ENCODE measurements at places on chromosomes 3 and 15.

DNA sequence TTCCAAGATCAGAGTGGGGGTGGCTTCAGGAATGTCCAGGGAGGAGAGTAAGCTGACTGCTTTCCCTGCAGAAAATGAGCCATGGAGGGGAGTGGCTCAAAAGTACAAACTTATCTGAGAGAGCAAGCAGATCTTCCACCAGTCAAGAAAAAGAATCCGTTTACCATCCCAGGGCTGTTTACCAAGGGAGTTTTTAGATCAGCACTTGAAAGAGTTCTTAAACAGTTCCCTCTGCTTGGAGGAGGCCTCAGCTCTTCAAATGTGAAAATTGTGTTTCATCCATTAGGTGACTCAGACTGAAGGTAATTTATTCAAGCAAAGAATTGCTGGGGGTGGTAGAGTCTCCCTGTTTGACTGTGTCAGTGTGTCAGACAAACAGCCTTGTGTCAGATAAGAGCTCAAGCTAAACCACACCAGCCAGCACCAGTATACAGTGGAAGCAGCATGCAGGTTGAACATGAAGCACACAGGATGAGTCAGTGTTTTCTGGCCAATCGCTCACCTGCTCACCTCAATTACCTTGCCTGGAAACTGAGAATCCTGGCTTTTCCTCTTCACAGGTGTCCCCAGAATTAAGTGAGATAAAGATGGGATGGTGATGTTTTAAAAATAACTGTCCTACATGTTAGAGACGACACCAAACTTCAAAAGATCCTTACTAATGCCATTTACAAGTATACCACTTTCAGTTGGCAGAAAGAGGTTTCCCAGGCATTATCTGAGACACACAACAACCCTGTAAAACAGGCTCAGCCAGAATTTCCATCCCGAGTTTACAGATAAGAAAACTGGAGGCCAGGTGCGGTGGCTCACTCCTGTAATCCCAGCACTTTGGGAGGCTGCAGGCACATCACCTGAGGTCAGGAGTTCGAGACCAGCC is 21.7 kb downstream of the SH3BP5 start:
- no peak for DNase-seq

- DNase-seq: no peak
These were observed 812 bp upstream of the IL20RB start for GRCh38 chr3:136956971-136957370.

DNA sequence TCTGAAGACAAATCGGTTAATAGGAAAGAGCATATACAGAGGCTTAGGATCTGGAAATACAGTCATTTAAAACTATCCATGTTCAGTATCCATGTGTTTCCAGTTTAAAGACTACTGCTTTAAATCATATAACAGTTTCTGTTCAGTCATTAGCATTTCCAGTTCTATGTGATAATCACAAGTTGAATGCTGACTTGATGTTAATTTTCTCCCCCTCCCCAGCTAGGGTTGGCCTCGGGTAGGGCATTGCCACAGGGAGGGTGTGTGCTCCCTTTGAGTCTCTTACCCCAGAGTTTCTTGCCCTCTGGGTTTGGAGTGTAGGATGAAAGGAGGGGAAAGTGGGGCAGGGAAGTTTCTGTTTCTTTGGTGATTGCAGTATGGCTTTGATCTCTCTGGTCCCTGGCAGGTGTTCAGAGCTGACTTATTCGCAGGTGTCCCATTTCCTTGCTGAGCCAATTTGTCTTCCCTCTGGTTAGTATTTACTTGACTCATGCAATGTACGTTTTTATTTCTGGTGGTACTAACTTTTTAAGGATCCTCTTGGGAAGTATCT is 86.3 kb downstream of the SH3GL3 start:
- no peak for DNase-seq

DNA sequence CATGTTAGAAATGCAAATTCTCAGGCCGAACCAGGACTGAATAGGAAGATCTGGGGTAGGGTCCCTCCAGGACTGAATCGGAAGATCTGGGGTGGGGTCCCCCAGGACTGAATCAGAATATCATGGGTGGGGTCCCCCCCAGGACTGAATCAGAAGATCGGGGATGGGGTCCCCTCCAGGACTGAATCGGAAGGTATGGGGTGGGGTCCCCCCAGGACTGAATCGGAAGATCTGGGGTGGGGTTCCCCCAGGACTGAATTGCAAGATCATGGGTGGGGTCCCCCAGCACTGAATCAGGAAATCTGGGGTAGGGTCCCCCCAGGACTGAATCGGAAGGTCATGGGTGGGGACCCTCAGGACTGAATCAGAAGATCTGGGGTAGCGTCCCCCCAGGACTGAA is 48.2 kb upstream of the TNK2 start:
- no peak for DNase-seq

GRCh38 chr3:176755977-176756376 is 441.3 kb downstream of the TBL1XR1 start:
- DNase-seq: no peak

DNA sequence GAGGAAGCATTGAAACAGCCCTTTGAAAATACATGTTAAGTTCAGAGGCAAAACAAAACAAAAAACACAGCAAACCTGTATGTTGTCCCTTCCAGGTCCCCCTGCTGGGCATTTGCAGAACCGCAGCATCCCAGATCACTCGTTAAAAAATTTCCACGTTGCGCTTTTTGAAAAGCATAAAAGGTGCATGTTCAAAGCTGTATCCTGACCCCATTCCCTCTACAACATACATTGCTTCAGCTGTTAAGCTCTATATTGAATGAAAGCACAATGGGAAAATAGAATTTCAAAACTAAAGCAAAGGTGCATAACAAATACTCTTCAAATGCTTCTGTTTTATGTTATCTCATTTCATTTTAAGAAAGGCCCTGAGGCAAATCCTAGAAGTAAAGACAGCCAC is 328.3 kb downstream of the THSD4 start:
- no peak for DNase-seq

GRCh38 chr3:30655187-30655812 is 48.9 kb downstream of the TGFBR2 start:
- no peak for DNase-seq

- DNase-seq: no peak
These were observed 3.7 kb downstream of the TLR9 start for GRCh38 chr3:52221563-52222318.

DNA sequence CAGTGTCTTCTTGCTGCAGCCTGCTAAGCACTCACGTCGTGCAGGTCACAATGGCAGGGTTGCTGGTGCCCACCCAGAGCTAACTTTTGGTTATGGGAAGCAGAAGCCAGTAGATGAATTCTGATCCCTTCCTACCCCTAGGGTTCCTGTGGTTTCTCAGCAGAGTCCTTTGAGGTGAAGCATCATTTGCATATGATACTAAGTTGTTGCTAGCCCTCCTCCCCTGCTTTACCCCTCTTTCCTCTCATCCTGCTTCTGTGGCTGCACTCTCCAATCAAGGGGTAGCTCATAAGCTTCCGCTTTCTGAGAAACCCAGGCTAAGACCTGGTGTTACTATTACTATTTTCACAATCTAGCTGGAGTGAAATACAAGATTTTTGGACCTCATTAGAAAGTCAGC is 22.1 kb upstream of the HEG1 start:
- DNase-seq: no peak
